ENCODE measurements at places on chromosomes 13 and 19.

- DNase-seq, result no peak
These were observed 4.7 kb upstream of the SIGLEC14 start for GRCh38 chr19:51651216-51651846.

- no peak for DNase-seq
These were observed 125.9 kb downstream of the SIPA1L3 start for GRCh38 chr19:38032951-38033350.

GRCh38 chr19:57382806-57383488, 6.7 kb upstream of the ZNF548 start:
- DNase-seq, result no peak

GRCh38 chr13:31684466-31684865, 54.9 kb upstream of the RXFP2 start:
- no peak for DNase-seq

DNA sequence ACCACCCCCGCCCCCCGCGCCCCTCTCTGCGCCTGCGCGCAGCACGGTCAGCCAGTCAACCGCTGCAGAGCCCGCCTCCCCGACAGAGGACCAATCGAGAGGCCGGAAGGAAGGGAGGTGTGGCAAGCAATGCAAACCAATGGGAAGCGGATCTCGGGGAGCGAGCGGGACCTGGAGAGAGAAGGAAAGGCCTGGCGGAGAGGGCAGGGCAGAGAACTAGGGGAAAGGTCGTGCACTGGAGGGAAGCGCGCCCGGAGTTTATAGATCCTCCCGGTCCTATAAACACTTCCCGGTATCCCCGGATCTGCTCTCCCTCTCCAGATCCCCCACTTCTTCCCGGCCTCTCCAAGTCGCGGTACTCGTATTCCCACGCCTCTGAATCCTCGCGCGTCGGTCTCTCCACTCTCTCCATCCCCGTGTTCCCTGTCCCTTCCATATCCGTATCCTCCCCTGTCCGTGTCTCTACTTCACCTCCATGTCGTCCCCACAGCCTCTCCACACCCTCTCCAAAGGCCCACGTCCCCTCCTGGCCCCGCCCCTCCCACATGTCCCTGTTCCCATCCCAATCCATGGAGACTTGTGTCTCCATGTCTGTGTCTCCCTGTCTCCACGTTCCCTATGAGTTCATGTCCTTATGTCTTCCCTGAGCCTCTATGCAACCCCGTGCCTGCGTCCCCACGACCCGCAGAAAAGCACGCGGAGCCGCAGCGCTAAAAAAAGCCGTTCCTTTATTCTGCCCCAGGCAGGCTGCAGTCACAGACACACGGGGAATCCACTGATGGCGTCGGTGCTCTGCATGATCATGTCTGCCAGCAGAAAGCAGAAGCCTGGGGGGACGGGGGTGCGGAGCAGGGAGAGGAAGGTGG, 434 bp upstream of the ETFB start:
- peak; percentile 85 for DNase-seq

- DNase-seq, result no peak
These were observed 48.3 kb upstream of the C1QTNF9B start for GRCh38 chr13:23945612-23946011.

DNA sequence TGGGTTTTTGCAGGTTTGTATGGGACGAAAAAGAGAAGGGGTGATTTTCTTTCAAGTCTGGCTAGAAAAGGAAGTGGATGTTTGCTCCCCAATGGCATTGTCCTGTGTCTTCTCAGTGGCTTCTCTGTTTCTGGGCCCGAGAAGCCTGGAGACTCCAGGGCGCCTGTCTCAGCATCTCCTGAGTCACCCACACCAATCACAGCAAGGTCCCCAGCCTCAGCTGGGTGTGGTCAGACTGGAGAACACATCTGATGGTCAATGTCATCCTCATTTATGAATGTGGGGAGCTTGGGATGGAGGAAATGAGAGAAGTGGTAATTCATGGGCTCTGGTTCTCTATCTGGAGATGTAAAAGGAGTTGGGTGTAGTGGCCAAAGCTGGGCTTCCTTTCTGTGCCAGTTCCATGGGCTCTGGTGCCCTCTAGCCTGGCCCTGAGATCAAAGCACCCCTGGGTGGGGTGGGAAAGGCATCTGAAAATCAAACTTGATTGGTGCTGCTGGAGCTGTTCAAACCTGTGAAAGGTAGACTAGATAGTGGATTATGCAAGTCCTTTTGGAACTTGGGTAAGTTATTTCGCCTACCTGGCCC, 13.4 kb downstream of the RASL11A start:
- no peak for DNase-seq

DNA sequence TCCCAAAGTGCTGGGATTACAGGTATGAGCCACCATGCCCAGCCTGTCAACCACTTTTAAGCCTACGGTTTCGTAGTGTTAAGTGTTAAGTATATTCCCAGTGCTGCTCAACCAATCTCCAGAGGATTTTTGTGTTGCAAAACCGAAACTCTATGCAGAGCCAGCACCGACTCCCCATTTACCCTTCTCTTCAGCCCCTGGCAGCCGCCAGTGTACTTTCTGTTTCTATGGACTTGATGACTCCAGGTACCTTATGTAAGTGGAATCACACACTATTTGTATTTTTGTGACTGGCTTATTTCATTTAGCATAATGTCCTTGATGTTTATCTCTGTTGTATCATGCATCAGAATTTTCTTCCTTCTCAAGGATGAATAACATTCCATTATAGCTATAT, 1.1 kb downstream of the SULT2A1 start:
- no peak for DNase-seq

DNA sequence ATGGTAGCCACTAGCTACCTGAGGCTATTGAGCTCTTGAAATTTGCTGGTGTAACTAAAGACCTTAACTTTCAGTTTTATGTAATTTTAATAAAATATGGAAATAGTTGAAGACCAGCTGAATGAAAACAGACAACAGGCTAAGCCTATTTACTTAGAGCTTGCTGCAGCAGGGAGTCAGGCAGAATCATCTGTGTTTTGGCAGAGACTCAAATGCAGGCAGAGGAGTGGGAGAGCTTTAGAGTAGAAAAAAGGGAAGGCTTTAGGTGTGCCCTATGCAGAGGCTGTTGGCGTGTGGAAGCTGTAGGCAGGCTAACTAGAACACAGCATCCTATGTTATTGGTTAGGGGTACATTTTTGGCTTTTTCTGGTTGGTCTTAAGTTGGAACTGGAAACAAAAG, 304.9 kb upstream of the NBEA start:
- no peak for DNase-seq

DNA sequence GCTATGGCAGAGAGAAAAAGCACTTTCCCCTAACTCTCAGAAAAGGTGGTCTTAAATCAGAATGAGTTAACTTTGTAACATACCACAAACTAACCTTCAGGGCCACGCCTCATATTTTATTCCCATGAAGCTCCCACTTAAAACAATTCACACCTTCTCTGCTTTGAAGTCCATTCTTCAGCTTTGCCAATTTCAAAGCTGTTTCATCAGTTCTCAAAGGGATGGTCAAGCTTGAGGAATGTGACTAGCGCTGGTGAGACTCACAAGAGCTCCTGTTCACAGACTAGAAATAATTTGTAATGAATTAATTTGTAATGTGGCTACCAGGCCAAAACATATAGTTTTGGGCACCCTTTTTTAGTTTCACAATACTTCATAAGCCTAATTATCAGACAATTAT, 68.2 kb downstream of the STK24 start:
- no peak for DNase-seq

DNA sequence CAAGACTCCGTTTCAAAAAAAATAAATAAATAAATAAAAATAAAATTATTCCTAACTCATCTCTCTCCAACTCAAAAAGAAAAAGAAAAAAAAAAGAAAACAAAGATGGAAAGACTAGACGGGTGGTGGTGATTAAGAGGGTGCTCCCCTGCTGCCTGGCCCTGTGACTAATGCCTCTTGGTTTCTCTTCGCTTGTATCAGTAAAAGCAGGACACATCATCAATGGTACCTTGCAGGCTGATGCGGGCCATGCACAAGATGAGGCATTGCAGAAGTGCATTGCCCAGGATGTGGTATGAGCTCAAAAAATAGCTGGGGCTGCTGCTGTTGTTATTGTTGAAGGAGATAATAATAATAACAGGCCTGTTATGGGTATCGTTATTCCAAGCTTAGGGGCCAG, 14.6 kb downstream of the ACER1 start:
- no peak for DNase-seq

- no peak for DNase-seq
These were observed 44.4 kb upstream of the USE1 start for GRCh38 chr19:17170538-17171297.

- no peak for DNase-seq
These were observed 497.2 kb downstream of the DIAPH3 start for GRCh38 chr13:59666504-59666903.

DNA sequence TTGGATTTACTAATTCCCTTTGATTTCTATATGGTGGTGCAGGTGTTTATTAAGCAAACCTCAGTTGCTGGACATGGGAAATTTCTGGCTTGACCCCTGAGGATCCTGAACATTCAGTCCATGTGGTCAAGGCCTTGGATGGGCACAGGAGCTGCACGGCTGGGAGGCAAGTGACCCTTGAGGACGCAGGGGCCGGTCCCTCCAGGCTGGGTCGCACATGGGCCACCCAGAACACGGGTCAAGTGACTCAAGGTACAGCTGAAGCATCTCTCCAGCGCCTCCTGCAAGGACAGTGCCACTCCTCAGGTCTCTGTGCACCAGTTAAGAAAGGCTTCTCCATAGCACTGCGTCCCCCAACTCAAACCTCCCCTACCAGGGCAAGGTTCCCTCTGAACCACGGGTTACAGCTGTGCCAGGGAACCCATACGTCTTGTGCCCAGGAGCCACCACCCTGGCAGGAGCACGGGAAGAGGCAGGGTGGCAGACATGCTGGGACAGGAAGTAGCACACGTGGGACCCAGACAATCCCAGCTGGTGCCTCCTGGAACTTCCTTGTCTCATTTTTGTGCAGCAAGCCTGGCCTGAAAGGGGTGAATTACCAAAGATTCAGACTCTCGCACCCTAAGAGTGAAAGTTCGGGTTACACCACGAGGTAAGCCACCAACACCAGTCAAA, 93.1 kb downstream of the SPACA7 start:
- DNase-seq, result no peak

DNA sequence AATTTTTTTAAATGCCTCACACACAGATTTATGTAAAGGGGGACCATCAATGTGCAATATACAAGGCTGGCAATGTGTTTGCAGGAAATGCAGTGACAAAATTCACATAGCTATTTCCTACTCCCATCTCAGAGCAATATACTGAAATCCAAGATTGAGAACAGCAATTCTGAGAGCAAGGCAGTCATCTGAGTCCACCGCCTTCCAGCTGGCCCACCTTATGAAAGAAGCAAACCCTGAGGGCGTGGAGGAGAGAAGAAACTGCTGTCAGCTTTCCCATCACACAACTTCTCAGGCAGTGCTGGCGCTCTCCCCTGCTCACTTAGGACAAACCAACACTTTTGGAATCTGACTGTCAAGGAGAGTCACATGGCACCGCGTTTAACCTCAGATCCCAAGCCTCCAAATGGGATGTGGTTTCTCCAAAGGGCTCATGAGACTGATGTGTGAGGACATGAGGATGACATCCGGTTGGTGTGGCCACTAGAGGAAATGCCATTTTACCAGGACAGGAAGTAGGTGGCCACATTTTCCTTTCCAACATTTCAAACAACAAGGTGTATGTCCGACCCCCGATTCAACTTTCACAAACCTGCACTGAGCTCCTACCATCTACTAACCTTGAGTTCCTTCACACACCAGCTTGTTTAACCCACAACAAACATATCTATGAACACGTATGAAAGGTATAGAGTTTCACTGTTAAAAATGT, 3.7 kb upstream of the DOCK9 start:
- DNase-seq, result no peak

GRCh38 chr13:41500511-41500910, 43.2 kb downstream of the RGCC start:
- DNase-seq, result no peak

GRCh38 chr13:48579165-48579918, 46.5 kb upstream of the RCBTB2 start:
- DNase-seq, result no peak

DNA sequence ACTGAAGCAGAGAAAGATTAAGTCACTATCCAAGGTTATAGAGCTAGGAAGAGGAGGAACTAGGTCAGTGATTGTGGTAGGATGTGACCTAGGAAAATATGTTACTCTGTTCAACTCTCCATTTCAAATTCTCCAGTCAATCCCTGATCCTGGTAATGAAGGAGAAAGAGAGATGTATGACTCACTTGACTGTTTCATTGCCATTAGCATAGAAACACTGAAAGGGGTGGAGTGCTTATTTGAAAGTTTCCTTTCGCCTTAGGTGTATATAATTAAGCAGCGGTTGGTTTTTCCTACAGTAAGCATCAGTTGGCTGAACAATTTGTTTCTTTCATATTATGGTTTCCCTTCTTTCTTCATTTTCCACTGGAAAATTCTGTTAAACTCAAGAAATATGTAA, 198.1 kb upstream of the CSNK1A1L start:
- DNase-seq, result no peak

DNA sequence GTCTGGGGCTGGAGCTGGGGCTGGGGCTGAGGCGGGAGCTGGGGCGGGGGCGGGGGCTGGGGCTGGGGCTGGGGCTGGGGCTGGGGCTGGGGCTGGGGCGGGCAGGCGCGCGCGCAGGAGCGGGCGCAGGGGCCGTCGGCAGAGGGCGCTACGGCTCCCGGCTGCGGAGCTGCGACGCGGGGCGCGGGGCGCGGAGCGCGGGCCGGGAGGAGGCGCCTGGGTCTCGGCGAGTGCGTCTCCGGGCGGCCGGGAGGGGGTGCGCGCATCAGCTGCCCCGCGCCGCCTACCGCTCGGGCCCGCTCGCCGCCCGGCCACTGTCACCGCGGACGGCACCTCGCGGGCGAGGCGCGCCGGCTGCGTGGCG, 422 bp upstream of the MTUS2 start:
- peak; percentile 17 for DNase-seq

DNA sequence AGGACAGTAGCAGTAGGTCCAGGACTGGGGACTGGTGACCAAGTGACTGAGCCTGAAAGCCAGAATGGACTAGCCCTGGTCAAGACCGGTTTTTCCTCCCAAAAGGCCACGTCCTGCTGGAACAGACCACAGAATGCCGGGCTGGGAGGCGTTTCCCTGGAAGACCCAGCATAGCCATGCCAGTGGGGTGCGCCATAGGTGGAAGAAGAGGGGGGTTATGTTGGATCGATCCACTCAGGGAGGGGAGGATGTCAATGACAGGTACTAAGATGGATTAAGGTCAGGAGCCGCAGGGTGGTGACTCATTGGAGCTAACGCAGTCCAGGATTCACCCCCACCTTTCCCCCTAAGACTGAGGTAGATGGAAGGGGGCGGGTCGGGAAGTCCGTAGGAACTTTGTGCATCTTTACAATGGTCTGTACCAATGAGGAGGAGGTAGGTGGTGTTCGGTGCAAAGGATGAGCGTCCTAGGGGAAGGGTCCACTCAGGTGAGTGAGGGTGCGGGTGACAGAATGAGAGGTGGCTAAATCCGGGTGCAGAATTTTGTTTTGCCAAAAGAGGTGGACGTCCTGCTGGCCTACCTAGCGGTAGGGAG, 21.0 kb downstream of the VASP start:
- DNase-seq, result no peak
